ENCODE measurements at places on chromosomes 7 and 10. TPM values are rescaled to one million over a fixed set of nuclear protein-coding genes. Genes with fewer than 3 reads are reported as not detected.

GRCh38 chr7:112997831-112998230, 88.8 kb downstream of the GPR85 start:
- DNase-seq, result no peak
- no peak overlapping the region for H3K4me3 ChIP-seq
- no peak overlapping the region for H3K27ac ChIP-seq
- H3K36me3 ChIP-seq, result no peaks in the 10 kb centered on the region
- peaks cover 21% of the 10 kb centered on the region for H3K27me3 ChIP-seq

- H3K27me3 ChIP-seq, result no peaks in the 10 kb centered on the region
- DNase-seq, result no peak
- no peaks in the 10 kb centered on the region for H3K36me3 ChIP-seq
- H3K27ac ChIP-seq, result peak overlapping the region; percentile 29
- H3K4me3 ChIP-seq, result peak overlapping the region; percentile 91
Measured at GRCh38 chr7:21946222-21946709, 567 bp upstream of the CDCA7L start.

- no peak for DNase-seq
- H3K4me1 ChIP-seq, result no peaks in the 10 kb centered on the region
- no peak overlapping the region for H3K27ac ChIP-seq
Measured at GRCh38 chr7:116316838-116317628, 106.7 kb downstream of the TES start.

- H3K27me3 ChIP-seq, result no peaks in the 10 kb centered on the region
- H3K4me1 ChIP-seq, result peaks cover 3% of the 10 kb centered on the region
- no peak for DNase-seq
- no peak overlapping the region for H3K4me3 ChIP-seq
Measured at GRCh38 chr7:108167460-108167859, 37.3 kb upstream of the LAMB4 start.

GRCh38 chr10:96491303-96491702, 22.4 kb downstream of the TLL2 start:
- no peaks in the 10 kb centered on the region for H3K36me3 ChIP-seq
- no peak for DNase-seq
- H3K4me1 ChIP-seq, result no peaks in the 10 kb centered on the region
- H3K4me3 ChIP-seq, result no peak overlapping the region

- peaks cover 7% of the 10 kb centered on the region for H3K4me1 ChIP-seq
- DNase-seq, result no peak
- no peaks in the 10 kb centered on the region for H3K36me3 ChIP-seq
- no peak overlapping the region for H3K27ac ChIP-seq
Measured at GRCh38 chr7:1611708-1612241, 41.9 kb upstream of the PSMG3 start.

DNA sequence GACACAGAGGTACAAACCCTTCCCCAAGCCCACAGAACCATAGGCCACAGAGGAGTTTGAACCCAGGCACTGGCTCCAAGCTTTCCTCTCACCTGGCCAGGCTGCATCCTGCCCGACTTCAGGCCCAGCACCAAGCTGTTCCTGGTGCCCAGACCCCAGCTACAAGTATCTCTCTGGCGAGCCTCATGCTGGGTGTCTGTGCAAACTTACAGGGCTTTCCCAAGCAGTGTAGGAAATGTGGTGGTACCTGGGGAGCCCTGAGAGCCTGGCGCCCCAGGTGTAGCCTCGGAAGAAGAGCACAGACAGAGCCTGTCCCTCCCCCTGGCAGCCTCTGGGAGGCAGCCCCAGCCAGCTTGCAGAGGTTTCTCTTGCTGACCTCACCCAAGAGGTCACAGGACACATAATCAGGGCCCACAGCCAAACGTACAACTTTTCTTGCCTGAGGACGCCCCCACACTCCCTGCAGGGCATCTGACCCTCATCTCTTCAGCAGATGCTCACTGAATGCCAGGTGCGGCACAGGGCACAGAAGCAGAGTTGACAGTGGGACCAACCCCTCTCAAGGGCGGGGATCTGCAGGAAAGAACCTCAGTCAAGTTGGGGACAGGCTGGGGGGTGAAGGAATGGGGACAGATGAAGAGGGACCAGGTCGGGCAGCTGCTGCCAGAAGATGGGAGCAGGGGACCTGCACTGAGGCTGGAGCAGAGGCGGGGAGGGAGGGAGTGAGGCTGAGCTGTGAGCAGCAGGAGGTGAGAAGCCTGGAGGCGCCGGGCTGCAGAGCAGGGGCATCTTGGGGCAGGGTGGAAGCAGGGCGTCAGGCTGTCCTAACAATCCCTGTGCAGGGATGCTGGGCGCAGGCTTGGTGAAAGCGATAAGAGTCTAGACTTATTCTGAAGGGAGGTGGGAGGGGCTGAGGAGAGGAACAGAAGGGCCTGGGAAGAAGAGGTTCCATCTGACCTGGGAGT, 16.3 kb upstream of the MYL7 start:
- H3K4me3 ChIP-seq, result no peak overlapping the region
- no peaks in the 10 kb centered on the region for H3K36me3 ChIP-seq
- no peaks in the 10 kb centered on the region for H3K4me1 ChIP-seq

GRCh38 chr7:7967886-7968543, 581 bp upstream of the GLCCI1 start:
- H3K36me3 ChIP-seq, result no peaks in the 10 kb centered on the region
- H3K4me3 ChIP-seq, result peak overlapping the region; percentile 94
- no peak for DNase-seq
- H3K27me3 ChIP-seq, result no peaks in the 10 kb centered on the region
- peaks cover 29% of the 10 kb centered on the region for H3K4me1 ChIP-seq

DNA sequence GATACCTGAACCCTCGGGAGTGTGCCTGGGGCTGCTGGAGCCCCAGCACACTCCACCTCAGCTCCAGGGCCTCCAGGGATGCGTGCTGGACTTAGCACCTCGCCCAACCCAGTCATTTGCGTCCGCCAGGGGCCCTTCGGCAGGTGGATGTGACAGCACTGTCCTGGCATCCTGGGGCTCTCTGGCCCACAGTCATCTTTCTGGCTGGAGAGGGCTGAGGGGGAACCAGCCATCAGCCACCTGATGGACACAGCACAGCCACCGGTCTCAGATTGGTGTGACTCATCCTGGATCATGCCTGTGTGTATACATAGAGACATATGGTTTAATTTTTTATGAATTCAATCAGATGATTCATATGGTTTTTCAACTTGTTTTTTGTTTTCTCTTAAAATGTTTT, 11.1 kb downstream of the ZNF775 start:
- no peak overlapping the region for H3K27ac ChIP-seq
- H3K4me3 ChIP-seq, result no peak overlapping the region
- H3K27me3 ChIP-seq, result no peaks in the 10 kb centered on the region
- H3K4me1 ChIP-seq, result no peaks in the 10 kb centered on the region
- H3K36me3 ChIP-seq, result no peaks in the 10 kb centered on the region

- H3K4me1 ChIP-seq, result peaks cover 6% of the 10 kb centered on the region
- H3K27me3 ChIP-seq, result no peaks in the 10 kb centered on the region
- H3K27ac ChIP-seq, result no peak overlapping the region
- H3K36me3 ChIP-seq, result peaks cover 5% of the 10 kb centered on the region
- H3K4me3 ChIP-seq, result no peak overlapping the region
Measured at GRCh38 chr7:99897322-99898022, 20.6 kb upstream of the OR2AE1 start.

DNA sequence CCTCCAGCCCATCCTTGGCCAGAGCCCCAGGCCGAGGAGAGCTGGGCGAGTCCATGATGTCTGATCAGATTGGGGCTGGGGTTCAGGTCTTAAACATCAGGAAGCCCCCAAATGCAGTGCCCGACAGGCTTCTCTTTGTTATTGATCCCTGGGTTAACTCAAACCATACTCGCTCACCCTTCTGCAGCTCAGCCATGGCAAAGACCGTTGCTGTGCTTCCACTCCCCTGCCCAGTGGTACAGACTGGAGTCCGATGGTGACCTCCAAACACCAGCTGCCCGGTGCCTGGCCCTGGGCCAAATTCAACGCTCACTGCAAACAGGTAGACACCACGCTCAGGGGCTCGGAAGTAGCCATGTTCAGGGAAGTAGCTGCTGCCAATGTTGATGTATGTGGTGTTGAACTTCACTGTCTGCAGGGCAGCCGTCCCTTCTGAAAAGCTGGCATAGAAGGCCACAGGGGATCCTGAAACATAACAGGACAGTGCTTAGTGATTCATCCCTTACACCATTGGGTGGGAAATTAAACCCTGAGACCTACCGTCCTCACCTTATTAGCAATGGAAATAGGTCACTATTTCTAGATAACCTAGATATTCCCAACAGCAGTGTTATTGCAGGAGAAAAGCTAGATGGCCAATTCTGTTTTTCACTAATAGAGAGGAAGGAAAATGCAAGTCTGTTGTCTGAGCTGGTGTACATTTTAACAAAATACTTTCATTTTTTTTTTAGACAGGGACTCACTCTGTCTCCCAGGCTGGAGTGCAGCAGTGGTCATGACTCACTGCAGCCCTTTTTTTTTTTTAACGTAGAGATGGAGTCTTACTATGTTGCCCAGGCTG, 20.5 kb downstream of the MMRN2 start:
- H3K4me1 ChIP-seq, result peaks cover 3% of the 10 kb centered on the region
- no peak overlapping the region for H3K27ac ChIP-seq
- no peaks in the 10 kb centered on the region for H3K36me3 ChIP-seq
- DNase-seq, result no peak

Gene UTF1
- total RNA-seq, result not detected

Gene AASS
- 5.1 TPM for total RNA-seq

Gene KNDC1
- total RNA-seq, result not detected

Gene FXYD4
- total RNA-seq, result not detected

Gene CCL24
- total RNA-seq, result not detected

Gene CPN1
- total RNA-seq, result not detected

Gene SYT15B
- not detected for total RNA-seq
